ENCODE measurements at places on chromosomes 11 and 22.

GRCh38 chr11:15610881-15611280, 496.2 kb downstream of the INSC start:
- no peak for DNase-seq

DNA sequence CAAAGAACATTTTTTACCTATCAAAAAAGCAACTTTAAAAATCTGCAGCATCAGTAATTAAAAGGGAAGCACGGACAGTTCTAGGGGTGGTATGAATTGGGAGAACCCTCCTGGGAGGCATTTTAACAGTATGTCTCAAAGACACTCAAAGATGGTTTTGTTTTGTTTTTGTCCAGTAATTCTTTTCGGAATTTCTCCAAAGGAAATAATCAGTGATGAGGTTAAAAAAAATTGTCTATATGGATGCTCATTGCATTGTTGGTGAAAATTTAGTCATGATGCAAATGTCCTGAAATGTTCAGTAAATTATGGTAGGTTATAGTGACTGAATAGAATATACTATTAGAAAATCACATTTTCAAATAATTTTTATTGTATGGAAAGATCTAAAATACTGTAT, 115.1 kb downstream of the ATXN10 start:
- DNase-seq = no peak

DNA sequence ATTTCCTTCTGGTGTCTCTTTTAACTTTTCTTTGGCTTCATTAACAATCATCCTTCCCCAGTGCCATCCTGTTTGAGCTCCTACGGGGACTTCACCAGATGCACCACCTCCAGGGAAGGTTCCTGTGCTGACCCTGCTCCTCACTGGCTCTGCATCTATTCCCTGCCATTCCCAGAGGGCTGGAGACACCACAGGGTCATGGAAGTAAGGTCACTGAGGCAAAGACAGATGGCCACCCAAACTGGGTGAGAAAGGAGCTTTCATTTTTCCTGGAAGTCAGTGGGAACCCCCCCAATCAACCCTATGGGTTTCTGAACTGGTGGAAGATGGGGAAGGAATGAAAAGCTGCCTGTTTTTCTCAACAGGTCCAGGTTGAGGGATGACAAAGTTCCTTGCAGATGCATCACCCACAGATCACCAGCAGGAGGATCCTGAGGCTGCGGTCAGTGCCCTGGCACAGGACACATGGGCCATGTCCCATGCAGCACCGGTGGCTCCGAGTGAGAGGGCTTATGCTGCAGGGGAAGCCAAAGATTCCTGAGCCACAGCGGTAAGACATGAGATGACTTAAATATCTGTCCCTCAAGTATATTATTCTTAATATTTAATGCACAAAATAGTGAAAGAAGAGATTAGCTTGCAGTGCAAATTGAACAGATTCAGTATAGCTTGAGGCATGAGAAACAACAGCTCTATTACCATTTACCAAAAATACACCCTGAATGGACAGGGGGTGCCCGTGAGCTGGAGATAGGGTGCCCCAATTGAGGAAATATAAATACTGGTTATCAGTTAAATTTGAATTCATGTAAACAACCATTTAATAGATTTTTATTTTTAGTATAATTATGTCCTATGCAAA, 73.0 kb upstream of the VPREB1 start:
- DNase-seq = no peak

DNA sequence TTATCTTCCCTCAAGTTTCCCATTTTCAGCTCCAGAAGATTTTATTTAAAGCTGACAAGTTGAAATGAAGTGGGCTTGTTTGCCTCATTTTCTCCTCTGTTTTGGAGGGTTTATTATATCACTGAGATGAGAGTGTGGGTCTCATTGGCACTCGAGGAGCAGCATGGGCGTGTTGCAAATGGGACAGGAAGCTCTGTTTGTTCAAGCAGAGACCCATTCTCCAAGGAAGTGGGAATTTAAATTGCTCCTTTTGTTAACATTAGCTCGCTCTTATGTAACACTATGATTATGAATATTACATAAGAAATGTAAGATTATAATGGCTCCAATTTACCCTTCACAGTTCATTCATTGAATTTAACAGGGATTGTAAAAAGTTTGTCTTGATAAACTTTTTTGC, 317.7 kb upstream of the CTSC start:
- DNase-seq = no peak

DNA sequence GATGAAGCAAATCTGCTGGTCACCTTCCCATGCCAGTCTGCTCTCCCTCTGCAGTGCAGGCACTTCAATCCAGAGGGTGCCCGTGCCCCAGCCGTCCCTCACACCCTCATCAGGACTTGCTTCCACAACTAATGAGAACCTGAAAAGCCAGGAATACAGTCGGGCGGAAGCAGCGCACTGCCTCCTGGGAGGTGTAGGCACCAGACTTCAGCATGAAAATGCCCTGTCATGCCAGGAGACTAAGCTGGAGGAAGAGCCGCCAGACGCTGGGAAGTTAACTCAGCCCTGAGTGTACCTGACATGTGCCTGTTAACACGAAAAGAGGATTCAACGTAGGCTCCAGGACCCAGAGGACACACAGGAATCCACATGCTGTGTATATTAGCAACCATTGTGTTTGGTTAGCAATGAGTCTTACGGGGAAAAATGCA, 40.1 kb upstream of the FLI1 start:
- no peak for DNase-seq

All from NCI-H2171 treated with DMSO at 0.1 percent for 48 hours (cell line).